ENCODE measurements at places on chromosomes 2 and 18.

DNA sequence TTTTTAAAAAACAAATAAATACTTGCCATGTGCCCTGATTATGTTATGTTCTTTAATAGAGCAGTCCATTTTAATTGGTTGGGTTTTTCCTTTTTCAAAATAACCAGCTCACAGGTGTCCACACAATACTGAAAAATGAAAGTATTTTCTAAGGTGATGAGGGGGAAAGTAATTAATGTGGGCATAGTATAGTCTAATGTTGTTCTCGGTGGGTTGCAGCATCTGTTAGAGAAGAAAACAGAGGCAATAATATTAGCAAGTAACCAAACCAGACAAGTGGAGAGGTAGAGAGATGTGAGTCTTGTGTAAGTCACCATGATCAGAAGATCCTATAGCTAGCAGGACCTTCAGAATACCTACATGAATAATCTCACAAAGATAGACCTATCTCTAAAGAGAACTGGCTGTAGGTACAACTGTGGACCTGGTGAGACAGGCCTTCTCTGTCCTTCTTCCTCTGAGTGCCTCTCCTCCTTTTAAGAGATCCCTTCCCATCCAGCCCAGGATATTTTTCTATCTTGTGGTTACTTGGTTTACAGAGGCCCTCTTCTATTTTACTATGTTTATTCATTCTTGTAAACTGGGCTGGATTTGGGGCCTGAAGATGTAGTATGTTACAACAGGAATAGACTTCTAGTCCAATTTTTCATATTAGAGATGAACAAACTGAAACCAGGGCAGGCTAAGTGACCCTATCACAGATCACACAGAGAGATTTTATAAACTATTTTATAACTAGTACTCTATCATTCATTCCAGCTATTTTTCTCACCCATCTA, 67.1 kb upstream of the MSTN start:
- DNase-seq = no peak

- no peak for DNase-seq
These were observed 40.7 kb upstream of the PARD3B start for GRCh38 chr2:204504594-204504993.

DNA sequence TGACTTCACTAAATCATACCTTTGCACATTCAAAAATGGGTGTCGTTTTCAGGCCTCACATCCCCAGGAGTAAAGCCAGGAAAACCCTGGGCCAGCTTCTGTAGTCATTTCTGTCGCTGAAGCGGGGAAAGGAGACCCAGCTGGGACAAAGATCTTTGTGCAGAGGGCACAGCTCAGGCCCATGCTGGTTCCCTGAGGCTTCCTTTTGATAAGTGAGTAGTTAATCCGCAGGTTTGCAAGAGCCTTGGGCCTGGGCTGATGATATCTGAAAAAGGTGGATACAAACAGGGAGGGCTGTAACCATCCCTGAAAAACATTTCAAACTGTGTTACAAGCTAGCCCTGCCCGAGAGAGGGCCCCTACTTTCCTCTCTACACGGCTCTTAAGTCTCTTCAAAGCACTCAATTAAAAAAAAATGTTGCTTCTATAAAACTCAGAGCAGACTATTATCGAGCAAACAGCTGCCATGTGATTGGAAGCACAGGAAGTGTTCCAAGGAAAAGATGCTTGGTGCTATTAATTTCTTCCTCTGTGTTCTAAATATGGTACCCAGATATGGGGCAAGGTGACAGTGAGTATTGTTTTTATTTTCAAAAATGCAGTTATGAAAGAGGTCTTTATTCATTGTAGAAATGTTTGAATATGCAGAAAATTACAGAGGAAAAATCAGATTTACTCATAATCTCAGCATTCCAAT, 117.2 kb downstream of the LNPK start:
- DNase-seq = no peak

DNA sequence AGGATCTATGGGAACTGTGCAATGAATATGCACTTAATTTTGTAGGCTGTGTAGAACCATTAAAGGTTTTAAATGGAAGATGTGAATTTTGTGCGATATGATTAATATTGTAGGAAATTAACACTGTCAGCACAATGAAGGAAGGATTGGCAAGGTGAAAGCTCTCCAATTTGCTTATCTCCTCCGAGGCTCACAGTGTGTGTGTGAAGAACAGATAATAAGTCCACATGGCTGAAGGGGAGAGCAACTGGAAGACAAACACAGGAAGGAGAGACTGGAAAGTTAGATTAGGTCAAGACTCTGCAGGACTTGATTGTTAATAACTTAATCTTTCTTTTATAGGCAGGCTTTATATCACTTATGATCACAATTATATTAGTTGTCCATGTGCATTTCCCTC, 269.7 kb upstream of the VRK2 start:
- no peak for DNase-seq

- DNase-seq = no peak
These were observed 202.3 kb downstream of the MREG start for GRCh38 chr2:215811003-215811402.

- no peak for DNase-seq
These were observed 13.0 kb upstream of the DLX1 start for GRCh38 chr2:172072303-172072702.

DNA sequence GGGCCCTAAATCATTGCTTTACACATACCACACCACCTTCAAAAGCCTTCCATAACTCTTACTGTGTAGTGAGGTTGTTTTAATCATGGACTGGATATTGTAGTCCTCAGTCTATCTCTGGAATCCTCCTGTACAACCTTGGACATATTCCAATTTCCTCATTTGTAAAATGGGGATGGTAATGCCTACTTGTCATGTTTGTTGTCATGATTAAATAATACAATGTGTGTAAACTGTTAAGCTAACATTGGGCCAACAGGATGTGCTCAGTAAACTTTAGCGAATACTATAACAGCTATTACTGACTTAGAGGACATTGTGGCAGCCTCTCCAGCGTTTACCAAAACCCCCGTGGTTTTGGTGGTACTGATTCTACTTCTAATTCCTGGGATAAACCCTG, 74.7 kb upstream of the PTPRM start:
- DNase-seq = no peak

DNA sequence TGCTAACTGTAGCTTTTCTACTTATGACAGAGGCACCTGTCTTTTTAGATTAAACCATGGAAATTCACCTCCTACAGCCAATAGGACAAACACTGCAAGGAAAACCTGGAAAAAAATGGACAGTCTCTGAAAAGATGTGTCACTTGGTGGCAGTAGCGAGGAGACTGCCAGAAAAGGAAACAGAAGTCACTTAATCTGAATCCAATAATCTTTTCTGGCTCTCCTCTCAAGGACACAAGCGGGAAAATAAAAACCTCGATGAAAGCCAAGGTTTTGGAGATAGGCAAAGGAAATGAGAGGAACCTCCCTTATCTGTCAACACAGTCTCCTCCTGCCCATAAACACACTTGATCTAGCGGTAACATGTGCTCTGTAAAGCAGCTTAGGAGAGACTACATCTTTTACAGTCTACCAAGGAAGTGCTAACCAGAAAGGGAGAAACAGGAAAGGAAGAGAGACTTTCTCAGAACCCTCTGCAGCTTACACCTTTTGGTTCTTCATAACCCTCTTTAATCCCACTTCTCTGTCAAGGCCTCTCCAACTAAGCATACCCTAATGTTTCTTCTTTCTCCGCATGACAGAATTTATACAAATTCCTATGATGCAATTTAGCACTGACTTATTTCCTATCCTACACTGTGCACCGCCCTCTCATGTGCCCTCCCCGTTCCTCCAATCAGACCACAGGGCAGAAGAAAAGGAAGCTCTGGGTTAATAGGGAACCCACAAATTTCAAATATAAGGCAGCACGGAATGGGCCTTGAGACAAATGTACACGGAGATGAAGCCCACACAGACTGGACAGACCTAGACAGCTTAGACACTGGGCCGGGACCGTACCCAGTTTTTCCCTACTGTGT, 52.8 kb downstream of the CLASP1 start:
- DNase-seq = peak; percentile 82

GRCh38 chr2:32210767-32211408, 45.2 kb downstream of the SLC30A6 start:
- no peak for DNase-seq

- peak; percentile 44 for DNase-seq
These were observed 188.0 kb downstream of the CDH7 start for GRCh38 chr18:65938592-65939372.

DNA sequence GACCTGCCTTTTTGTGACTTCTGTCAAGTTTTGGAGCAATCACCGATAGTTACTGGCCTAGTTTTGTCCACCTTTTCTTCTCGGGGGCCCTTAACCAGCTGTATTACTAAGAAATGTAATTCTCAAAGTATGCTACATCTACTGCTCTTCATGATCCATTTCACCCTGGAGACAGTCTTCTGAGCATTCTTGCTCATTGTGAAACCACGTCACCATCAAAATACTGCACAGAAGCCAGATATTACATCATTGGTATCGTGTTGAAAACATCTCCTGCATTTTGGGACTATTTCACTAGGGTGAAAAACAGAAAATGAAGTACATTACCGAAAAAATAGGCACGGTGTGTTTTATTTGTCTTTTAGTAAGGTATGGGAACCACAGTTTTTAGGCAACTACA, 11.7 kb downstream of the LYPD6B start:
- DNase-seq = no peak

DNA sequence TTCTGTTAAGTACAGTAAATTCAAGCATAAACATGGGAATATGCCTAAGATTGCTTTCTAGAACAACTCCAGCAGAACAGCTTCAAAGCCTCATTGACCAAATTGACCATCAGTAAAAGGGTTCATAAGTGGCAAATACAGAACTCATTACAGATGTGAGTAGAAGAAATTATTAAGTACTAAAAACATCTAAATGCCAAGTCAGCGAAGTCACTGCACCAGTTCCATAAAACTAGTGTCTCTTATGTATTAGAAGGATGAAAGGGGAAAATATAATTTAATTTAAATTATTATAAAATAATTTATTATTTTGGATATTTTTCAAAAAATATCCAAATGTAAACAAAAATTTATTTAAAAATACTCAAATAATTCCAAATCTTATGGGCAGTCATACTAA, 553.2 kb downstream of the ERBB4 start:
- no peak for DNase-seq

- DNase-seq = no peak
These were observed 459.4 kb upstream of the HNRNPA3 start for GRCh38 chr2:176753205-176753604.

GRCh38 chr2:209973328-209973727, 29.1 kb upstream of the RPE start:
- no peak for DNase-seq

DNA sequence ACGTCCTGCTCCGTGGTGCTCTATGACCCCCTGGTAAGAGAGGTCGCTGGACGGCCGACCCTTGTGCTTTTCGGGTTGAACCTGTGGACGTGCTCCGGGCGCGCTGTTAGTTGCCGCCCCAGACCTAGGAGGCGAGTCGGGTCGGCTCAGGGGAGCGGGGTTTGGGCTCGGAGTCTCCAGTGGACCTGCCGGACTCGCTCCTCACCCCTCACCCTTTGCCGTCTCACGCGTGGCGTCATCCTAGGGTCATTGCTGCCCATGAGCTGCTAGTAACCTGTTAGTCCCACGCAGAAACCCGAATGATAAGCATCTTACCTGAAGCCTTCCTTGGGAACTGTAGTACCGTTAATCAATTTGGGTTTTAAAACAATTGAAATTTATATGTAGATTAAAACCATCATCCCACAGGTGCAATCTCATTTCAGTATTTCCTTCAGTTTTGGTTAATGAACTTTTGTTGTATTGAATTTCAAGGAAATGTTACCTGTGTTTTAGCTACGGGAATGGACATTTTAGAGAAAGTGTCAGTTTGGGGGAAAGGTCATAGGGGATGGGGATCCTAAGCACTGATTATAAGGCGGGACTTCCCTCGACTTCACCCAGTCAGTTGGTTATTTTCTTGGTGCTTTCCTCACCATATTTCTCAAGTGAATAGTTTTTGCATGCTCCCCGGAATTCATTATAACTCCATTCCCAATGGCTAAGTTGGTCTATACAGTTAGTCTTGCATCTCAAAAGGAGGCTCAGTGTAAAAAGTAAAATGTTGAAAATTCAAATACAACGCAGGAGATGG, 536 bp downstream of the ELP2 start:
- DNase-seq = peak; percentile 13

GRCh38 chr18:44988821-44989587, 308.3 kb downstream of the SETBP1 start:
- DNase-seq = no peak

DNA sequence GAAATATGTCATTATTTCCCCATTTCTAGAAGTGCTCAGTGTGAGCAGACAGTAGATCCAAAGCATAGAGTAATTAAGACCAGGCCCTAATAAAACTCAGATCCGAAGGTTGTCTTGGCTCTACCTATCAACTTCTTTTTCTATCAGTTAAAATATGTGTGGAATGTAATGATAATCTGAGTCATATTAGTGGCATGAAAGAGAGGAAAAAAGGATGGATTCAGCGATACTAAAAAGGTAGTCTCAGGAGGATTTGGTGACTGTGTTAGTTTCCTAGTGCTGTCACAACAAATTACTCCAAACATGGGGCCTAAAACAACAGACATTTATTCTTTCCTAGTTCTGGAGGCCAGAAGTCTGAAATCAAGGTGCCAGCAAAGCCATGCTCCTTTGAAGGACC, 103.7 kb upstream of the NABP1 start:
- no peak for DNase-seq

DNA sequence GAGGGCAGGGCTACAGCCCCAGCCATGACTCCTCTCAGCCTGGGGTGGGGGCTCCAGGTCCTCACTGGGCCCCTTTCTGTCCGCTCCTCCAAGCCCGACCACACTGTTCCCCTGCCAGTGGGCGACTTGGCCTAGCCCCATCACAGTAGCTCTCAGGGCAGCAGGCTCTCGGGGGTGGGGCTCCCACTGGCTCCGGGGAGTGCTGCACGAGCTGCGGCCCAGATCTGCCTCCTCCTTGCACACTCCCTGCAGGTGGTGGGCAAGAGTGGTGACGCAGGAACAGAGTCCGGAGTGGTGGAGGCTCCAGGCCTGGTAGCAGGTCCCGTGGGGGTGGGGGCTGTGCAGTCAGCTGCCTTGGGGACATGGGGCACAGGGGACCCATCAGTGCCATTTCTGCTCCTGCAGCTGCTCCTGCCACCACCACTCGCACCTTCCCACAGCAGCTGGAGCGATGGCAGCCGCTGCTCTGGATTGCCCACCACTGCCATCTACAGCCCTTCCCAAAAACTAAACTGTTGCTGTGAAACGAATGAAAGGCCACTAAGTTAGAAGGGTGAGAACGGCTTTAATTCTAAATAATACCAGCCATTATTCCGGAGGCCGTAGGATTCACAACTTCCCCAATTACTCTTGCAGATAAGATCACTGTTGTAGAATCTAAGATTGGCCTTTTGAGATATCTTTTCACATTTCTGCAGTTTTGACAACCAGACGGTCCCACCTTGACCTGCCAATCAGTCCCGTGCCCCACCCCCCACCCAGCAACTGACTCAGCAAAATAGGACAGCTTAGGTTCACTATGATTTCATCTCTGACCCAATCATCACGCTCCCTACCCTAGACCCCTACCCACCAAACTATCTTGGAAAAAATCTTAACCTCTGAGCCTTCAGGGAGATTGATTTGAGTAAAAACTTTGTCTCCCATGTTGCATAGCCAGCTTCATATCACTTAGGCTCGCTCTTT, 530.2 kb downstream of the DCC start:
- no peak for DNase-seq
